ENCODE measurements at places on chromosomes 2 and 18.

GRCh38 chr2:27823569-27823968 lies 52.0 kb downstream of the MRPL33 start:
- DNase-seq: no peak

DNA sequence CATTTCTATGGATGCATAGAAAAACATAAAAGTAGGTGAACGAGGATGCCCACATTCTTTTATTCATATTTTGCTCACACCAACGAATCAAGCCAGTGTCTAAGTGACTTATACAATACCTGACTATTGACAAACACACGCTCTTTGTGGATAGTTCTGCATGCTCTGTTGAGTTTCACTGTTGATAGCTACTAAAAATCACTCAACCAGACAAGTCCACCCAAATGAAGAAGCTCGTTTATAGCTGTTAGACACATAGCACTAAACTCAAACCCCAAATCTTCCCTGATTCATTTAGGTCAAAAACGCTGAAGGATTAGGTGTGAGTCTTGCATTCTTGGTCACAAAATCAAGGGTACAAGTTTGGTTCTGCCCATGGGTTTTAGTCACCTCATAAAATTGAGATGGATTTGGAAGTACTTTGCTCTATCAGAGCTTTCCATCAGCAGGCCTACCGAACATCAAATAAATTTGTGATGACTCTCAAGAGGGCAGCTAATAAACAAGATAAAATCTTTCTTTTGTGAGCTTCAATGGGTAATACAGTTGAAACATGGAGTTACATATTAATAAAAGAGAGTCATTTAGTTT lies 92.7 kb upstream of the ETAA1 start:
- no peak for DNase-seq

DNA sequence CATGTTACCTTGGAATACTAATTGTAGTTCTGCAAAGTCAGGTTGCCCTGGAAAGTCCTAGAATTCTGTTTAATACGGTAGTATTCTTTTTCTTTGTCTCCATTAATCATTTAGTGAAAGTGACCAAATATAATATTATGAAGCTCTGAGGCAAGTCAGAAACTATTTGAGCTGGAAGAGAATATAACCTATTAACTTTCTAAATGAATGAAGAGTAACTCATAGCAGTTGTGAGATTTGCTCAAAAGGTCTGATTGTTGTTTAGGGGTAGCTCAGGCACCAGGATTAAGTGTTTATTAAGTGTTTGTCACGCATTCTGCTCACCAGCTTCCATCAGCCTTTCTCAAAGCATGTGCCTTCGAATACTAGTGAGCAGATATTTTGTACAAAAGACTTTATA lies 46.7 kb upstream of the SERPINE2 start:
- DNase-seq: no peak

- DNase-seq: no peak
Observed at GRCh38 chr2:12513339-12513738, 203.4 kb upstream of the TRIB2 start.
